ENCODE measurements at places on chromosomes 3 and 15.
A peak's percentile ranks its signal among the peaks of the same experiment; 100 is the strongest.

DNA sequence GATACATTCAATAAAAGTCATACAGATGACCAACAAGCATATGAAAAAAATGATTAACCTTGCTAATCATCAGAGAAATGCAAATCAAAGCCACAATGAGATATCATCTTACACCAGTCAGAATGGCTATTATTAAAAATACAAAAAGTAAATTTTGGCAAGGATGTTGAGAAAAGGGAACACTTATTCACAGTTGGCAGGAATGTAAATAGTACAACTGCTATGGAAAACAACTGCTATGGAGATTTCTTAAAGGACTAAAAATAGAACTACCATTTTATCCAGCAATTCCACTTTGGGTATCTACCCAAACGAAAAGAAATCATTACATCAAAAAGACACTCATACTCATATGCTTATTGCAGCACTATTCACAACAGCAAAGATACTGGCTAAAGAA lies 1121.8 kb downstream of the TBL1XR1 start:
- DNase-seq, result no peak

DNA sequence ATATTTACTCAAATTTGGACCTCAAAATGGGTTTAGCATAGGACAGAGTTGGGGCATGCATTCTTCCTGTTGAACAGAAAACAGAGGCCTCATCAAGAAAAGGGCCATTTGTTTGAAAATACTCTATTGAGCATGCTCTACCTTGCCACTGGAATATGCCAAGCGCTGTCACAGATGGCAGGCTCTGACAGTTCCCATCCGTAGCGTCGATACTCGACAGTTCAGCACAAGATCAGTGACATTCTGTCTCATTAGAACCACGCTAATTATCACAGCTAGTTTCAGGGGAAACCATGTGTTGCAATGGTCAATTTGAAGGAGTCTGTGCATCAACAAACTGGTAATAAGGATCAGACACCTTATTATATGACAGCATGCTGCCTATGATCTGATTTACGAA lies 54.5 kb downstream of the SATB1 start:
- DNase-seq, result no peak

DNA sequence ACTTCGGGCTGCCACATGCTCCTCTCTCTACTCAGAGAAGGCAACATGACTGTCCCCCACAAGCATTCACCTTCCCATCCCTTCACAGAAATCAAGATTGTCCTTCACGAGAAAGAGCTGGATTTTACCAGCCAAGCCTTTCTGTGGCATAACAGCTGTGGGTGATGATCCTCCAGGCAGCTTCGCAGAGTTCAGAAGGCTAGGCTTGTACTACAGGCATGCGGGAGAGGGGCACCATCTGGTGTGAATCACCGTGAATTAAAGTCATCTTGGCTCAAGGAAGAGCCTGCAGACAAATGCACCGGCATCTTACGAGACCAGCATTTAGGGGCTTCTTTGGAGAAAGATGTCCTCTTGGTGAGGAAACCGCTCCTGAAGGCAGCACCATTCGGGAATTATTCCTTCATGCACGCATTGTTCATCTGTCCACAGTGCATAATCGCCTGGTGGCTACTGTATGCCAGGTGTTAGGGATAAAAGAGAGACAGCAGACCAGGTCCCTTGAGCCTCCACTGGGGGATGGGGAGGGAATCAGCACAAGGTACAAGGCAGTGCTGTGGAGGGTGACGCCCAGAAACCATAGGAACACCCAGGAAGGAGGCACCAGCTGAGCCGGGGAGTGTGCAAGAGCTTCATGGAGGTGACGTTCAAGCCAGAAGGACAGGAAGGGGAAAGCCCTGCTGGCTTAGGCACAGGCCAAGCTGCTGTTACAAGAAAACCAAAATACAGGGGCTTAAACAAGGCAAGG lies 108.6 kb downstream of the TMEM266 start:
- no peak for DNase-seq

DNA sequence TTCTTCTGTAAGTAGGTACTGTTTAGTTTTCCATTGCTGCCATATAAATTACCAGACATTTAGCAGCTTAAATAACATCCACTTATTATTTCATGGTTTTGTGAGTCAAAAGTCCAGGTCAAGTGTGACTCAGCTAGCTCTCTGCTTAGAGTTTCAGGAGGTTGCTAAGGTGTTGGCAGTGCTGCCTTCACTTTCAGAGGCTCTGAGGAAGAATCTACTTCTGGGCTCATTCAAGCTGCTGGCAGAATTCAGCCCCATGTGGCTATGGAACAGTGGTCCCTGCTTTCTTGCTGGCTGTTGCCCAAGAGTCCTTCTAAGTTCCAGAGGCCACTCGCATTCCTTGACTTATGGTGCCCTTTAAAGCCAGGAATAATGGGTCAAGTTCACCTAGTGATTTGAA lies 4.5 kb downstream of the CFAP44 start:
- DNase-seq, result no peak

DNA sequence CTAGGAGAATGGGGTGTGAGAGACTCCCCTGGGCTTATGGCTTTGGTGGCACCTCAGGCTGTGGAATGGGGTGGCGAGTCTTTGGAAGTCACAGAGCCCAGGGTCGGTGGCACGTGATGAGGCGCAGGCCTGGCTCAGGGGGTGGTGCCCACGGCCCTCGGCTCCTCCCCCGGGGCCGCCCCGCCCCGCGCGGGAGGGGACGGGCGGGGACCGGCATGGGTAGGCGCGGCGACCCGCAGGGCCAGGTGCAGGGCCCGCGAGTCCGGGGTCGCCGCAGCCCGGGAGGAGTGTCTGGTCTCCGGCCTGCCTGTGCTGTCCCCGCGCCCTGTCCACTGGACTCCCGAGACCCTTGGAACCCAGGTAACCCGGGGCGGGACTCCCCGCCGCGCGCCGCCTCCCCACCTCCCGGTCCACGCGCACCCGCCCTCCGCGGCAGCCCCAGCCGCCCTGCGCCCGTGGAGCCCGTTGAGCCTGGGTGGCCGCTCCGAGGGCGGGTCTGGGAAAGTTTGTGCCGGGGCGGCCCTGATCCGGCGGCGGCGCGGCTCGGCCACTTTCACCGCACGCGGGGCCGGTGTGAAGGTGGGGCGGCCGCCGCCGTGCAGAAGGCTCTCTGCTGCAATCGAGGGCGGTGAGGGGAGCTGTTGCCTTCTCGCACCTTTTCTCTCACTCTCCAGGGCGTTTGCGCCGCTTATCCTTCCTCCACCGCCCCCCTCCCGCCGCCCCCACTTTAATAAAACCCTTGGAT lies at the start of gene PAQR5:
TSS of gene PAQR5 (plus strand) at position 216 of the 745 bp plus-strand sequence. CDS start 61,169 bp downstream, outside the sequence.
- DNase-seq, result peak; percentile 50

Data from erythroblast (primary cell).